ENCODE measurements at places on chromosomes 7 and 10.

GRCh38 chr7:141704741-141705140 is 2.8 kb upstream of the DENND11 start:
- no peak for DNase-seq

GRCh38 chr10:60496181-60496580 is 106.5 kb upstream of the ANK3 start:
- no peak for DNase-seq

- DNase-seq, result no peak
Measured at GRCh38 chr7:157293413-157293788, 43.4 kb upstream of the DNAJB6 start.

GRCh38 chr10:32445036-32445435 is 904 bp upstream of the CCDC7 start:
- no peak for DNase-seq

DNA sequence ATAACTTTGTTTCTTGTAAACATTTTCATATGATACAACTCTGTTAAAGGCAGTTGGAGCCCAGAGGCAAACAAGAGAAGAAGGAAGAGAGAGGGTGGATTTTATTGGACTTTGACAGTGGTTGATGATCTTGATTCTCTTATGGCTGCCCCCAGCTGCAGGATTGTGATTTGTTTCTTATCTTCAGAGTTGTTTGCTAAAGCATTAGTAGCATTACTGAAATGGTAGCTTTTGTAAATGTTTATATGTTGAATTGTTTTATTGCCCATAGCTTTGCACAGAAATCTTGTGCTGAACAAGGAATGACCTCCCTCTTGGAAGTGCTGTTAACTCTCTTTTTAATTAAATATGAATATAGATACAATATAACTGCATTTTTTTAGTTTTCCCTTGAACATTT is 309.4 kb downstream of the AUTS2 start:
- no peak for DNase-seq

All from effector CD4-positive, alpha-beta T cell (primary cell).